Muscle of back (tissue), 13 donors: ENCODE measurements at places on chromosomes 7 and 10. TPM values are rescaled to one million over a fixed set of nuclear protein-coding genes. Genes with fewer than 3 reads are reported as not detected.
A peak's percentile ranks its signal among the peaks of the same experiment; 100 is the strongest.

The SUN3 gene
- polyA plus RNA-seq, result not detected

DNA sequence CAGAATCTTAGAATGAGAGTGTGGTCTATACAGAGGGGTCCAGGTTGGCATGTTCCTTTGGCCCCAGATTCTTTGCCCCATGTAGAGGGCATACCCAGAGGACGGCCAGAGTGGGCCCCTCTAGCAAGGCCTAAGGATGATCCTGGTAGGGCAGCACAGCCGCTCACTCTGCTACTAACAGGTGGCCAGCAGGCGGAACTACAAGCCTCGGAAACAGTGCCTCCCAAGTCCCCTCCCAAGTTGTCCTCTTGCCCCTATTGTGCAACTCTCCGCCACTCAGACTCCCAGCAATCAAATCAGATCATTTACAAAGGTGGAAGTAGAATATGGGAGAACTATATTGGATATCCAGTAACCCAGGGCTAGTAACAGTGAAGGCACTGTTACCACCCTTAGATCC is 107.4 kb downstream of the STRA8 start:
- no peak for DNase-seq

GRCh38 chr7:92133737-92134270 is 473 bp downstream of the CYP51A1 start:
- DNase-seq, result peak; percentile 77

The CYP3A7 gene
- 0.59 TPM for polyA plus RNA-seq

DNA sequence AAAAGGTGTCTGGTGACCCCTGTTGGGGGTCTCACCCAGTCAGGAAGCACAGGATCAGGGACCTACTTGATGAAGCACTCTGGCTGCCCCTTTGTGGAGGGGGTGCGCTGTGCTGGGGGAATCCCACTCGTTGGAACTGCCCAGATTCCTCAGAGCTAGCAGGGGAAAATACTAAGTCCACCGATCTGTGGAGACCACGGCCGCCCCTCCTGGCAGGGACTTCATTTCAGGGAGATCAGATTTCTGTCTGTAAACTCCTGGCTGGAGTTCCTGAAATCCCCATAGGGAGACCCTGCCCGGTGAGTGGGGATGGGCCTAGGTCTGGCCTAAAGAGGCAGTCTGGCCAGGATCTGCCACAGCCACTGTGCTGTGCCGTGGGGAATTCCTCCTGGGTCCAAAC is 79.3 kb upstream of the ADCY1 start:
- DNase-seq, result no peak

- no peak for DNase-seq
Measured at GRCh38 chr10:71178880-71179279, 33.5 kb upstream of the UNC5B start.

DNA sequence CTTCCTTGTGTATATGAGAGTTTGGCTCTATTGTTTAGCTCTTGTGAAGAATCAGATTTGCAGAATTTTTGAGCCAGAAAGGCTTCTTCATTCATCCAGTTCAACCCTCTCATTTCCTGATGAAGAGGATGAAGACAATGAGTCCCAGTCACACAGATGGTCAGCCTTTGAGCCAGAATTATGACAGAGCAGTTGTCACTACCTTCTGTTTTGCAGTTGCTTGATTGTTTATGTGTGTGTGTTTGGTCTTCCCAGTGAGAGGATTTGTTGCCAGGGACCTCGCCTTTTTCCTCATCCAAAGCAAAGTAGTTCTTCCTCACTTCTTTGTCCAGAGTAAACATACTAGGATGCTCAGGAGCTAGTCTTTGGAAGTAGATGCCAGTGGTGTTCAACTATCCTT is 15.6 kb downstream of the MDFIC start:
- DNase-seq, result peak; percentile 65

DNA sequence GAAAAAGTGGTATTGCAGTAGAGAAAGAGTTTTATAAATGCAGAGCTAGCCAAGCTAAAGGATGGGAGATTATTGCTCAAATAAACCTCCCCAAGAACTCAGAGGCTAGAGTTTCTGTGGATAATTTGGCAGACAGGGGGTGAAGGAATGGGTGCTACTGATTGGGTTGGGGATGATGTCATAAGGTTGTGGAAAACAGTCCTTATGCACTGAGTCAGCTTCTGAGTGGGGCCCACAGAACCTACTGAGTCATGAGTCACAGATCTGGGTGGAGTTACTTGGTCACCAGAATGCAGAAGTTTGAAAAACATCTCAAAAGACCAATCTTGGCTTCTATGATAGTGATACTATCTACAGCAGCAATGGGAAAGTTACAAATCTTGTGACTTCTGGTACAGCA is 1146.7 kb downstream of the TYW1 start:
- DNase-seq, result no peak
